ENCODE measurements at places on chromosomes 16 and 17.

GRCh38 chr17:30234296-30234695 is 1.2 kb downstream of the SLC6A4 start:
- no peak for DNase-seq

DNA sequence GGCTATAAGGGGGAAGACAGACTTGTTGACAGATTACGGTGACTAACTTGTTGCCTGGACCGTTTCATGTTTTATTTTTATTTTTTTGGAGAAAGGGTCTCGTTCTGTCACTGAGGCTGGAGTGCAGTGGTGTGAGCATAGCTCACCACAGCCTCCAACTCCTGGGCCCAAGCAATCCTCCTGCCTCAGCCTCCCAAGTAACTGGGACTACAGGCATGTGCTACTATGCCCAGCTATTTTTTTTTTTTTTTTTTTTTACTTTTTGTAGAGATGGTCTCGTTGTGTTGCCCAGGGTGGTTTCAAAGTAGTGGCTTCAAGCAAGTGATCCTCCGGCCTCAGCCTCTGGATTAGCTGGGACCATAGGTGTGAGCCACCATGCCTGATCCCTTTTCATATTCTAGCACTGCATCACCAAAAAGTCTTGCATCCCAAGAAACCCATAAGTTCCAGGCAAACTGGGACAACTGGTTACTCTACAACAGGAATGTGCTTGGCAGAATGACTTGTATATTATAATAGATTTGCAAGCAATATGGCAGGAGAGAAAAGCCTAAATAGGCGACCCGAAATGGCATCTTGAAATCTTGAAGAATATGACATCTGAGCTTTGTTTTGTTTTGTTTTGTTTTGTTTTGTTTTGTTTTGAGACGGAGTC is 2.2 kb upstream of the WDR59 start:
- DNase-seq = no peak

- no peak for DNase-seq
These were observed 741 bp downstream of the CYB5B start for GRCh38 chr16:69424935-69425784.

- DNase-seq = no peak
These were observed 14.8 kb downstream of the TLE7 start for GRCh38 chr16:71426880-71427615.

DNA sequence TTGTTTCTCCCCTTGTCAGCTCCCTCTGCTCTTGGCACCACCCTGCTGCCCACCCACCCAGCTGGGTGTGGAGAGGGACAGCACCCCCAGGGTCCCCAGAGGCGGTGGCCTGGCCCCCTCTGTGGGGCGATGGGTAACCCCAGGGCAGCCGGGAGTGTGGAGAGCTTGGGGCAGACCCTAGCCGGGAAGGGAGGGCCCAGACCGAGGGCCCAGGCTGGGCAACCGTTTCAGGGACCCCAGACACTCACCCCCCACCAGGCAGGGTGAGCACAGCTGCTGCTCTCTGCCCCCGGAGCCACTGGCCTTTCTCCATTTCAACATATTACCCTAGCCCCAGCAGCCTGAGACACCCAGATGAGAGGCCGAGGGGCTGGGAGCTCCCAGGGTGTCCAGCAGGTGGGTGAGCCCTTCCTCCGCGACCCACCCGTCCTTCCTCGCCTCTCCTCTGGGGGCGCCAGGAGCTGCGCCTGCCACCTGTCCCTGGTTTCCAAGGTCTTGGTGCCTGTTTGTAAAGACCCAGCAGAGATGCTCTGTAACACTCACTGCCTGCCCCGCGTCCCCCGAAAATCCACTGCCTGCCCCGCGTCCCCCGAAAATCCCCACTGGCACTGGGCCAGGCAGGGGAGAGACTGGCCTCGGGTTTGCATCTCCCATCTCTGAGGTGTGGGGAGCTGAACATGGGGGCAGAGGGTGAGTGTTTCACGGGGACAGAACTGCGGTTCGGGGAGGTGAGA is 45.4 kb downstream of the BAHCC1 start:
- DNase-seq = peak; percentile 37

GRCh38 chr17:77695386-77695785 is 263.1 kb upstream of the TNRC6C start:
- DNase-seq = no peak

DNA sequence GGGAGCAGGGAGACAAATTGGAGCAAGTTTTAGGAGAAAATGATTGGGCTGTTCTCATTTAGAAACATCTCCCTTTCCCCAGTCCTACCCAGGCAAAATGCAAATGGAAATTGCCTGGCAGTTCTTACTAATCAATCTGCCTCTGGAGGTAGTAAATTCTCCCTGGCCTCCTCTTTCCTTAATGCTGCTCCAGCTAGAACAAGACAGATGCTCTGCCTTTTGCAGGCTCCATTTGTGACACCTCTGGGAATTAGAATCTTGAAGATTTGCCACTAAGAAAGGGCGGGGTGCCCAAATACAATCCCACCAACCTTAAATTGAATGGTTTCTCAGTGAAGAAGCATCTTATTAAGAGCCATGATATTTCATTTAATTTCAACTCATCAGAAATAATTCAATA is 377.7 kb upstream of the CDH11 start:
- DNase-seq = no peak

DNA sequence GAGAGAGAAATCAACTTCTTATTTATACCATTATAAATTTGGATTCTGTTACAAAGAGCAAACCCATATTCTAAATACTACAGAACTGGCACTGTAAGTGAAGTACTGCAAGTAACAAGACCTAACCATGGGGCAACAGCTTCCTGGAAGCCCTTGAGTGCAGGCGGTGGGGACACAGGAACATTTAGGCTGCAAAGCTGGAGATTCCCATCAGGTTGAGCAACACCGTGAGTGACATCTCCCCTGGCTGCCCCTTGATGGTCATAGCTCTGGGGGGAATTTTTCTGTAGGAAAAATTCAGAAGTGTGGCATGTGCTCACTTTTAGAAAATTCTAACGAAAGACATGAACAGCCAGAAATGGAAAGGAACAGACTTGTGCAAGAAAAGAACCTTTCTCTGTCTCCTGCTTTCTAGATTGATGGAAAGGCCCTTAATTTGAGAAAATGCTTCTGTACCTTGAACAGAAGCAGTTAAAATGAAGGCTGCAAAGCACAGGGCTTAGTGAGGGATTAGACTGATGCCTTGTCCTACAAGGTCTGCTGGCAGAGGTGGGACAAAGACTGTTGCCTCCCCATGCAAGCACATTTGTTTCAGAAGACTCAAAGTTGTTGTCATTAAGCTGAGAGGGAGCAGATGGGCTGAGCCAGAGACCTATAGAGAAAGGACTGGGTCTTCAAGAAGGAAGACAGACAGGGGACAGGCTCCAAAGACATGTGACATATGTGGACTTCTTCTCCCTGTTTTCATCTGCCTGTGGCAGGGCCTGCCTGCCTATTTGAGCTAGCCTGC is 380.8 kb downstream of the SLC39A11 start:
- DNase-seq = no peak

- DNase-seq = no peak
These were observed 29.6 kb downstream of the COG4 start for GRCh38 chr16:70493802-70494201.

GRCh38 chr17:58756246-58757161 is 850 bp downstream of the PPM1E start:
- DNase-seq = peak; percentile 34

DNA sequence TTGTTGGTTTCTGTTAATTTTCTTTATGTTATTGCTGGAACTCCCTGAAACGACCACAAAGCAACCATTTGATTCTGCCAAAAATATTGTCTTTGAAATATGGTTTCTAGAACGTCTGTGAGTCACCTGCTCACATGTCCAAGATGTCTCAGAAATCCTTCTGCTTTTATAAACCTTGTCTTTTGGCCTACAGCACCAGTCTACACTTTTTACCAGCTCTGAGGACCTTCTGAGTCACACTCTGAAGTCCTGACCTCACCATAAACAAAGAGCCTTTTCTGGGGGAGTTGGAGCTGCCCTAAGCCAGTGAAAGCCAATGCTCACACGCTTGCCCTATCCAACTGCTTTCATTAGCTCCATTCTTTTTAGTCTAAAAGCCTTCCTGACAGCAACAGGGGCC is 55.5 kb downstream of the GRIN2A start:
- no peak for DNase-seq

DNA sequence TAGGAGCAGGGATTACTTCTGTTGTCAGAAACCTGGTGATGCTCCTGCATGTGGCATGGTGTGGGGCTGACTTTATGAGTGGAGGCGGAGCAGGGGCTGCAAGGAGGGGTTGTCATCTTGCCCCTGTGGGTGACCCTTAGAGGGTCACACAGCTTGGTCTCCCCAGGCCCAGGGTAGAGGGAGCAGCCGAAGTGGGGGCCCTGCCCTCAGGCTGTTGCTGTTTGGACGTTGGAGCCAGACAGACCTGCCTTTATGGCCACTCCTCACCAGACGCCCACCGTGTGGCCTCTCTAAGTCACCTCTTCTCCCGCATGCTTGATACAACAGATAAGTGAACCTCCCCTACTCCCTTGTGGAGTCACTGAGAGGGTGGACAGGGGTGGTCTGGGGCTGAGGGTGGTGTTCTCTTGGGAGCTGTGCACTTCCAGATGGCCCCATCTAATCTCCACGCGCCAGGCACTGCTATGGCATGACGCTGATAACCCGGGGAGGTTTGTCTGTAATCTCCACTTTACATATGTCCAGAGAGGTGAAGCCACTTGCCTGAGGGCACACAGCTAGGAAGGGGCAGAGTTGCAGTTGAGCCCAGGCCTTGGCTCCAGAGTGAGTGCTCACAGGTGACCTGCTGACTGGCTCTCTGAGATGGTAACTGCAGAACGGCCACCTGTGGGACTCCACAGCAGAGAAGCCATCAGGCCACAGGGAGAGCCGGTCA is 10.0 kb downstream of the MAP2K3 start:
- no peak for DNase-seq

- no peak for DNase-seq
These were observed 48.7 kb downstream of the CCDC42 start for GRCh38 chr17:8695916-8696415.

DNA sequence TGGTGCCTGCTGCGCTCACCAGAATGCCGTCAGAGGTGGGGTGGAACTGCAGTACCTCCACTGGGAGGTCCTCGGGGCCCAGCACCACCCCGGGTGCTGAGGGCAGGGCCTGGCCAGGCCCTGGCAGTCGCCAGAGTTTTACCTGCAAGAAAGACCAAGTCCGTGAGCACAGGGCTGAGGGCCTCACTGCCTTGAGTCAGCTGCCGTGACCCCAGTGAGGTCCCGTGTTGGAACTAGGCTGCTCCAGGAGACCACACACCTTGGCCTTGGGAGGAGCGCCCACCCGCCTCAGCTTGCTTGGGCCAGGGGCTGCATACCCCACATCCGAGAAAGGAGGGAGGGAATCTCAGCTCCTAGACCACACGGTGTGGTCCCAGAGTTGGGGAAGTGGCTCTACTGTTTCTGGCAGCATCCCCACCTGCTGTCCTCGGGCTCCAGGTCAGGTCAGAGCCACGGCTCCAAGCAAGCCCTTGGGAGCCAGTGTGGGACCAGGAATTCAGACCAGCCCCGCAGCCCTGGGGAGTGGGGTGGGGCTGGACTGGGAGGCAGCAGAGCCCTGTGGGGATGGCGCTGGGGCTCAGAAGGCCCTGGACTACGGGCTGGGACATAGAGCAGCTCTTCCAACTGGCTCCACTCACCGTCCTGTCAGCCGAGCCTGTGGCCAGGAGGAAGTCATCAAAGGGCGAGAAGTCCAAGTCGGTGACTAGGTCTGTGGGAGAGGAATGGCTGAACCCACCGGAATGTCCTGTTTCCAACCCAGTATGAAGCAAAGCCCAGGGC is 8.7 kb downstream of the CORO7 start:
- peak; percentile 1 for DNase-seq

GRCh38 chr16:716200-716568 is 1.3 kb downstream of the METRN start:
- no peak for DNase-seq

- no peak for DNase-seq
These were observed 137.0 kb downstream of the ANKFN1 start for GRCh38 chr17:56290101-56290801.

GRCh38 chr17:66507982-66508760 is 205.8 kb downstream of the PRKCA start:
- no peak for DNase-seq

DNA sequence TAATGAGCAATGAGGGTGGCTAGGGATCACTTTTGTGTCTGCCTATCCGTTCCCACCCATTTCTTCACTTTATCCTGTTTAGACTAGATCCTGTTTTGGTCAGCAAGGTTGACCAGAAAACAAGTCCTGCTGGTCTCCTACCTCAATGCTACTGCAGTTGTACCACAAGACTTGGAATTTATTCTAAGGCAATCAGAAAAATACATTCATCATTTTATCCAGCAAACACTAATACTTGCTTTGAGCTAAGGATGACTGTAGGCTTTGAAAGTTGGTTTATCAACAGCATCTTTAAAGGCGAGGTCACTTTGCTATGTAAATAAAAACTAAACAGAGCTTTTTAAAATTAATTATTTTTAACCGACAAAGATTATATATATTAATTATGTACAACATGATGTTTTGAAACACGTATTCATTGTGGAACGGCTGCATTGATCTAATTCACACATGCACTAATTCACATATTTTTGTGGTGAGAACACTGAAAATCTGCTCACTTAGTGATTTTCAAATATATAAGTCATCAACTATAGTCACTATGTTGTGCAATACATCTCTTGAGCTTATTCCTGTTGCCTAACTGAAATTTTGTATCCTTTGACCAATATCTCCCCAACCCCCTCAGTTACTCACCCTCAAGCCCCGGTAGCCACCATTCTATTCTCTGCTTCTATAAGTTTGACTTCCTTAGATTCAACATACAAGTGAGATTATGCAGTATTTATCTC is 125.9 kb upstream of the HS3ST3A1 start:
- DNase-seq = no peak

DNA sequence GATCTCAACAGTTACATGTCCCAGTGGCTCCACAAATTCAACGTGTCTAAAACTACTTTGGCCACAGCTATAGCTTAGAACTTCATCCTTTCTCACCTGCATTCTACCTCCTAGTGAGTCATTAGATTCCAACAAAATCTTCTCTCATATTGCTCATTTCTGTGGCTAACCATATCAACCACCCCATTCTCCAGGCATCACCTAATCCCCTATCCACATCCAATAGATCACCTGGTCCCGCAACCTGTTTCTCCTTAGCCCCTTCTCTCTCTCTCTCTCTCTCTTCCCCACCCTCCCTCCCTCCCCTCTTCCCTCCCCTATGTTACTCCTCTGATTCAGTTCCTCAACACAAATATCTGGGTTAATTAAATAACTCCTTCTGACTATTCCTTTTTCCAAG is 64.6 kb downstream of the ANKFN1 start:
- no peak for DNase-seq

DNA sequence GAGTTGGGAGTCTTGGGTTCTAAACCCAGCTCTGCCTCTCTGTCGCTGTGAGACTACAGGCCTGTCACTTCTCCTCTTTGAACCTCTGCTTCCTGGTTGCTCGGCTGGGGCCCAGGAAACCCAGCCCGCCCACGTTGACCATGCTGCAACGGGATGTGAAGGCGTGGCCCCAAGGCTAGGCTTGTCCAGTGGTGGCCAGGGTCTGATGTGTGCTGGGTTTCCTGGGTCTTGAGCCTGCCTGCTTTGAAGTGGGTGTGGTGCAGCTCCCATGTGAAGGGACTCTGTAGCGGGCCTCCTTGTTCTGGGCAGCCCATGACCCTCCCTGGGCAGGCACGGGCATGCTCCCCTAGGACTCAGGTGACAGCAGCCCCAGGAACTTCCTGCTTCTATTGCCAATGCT is 82.3 kb downstream of the SDR42E1 start:
- DNase-seq = peak; percentile 61

Measured in activated CD4-positive, alpha-beta T cell treated with anti-CD3 and anti-CD28 coated beads for 36 hours (primary cell).